ENCODE measurements at places on chromosomes 4 and X. TPM values are rescaled to one million over a fixed set of nuclear protein-coding genes. Genes with fewer than 3 reads are reported as not detected.

Gene NLRP2B
- not detected for total RNA-seq

Gene EPGN
- total RNA-seq = not detected

Gene SERPINA7
- not detected for total RNA-seq

Gene ITM2A
- total RNA-seq = under 0.01 TPM

Gene FGFBP2
- not detected for total RNA-seq

Gene SORBS2
- total RNA-seq = 1.3 TPM

Gene MUC7
- total RNA-seq = not detected
